Stimulated activated naive B cell treated with anti-CD40 and anti-IgM and Interleukin-4, amounts not matched to agents 10 μg/mL and 1 μg/mL and 100 μg/mL, for 72 hours (primary cell): ENCODE measurements at places on chromosomes 7 and 10.

GRCh38 chr7:128883622-128884448 lies 21.2 kb downstream of the ATP6V1F start:
- peak; percentile 71 for DNase-seq

GRCh38 chr7:98495200-98495955 lies 94.5 kb upstream of the BAIAP2L1 start:
- DNase-seq: no peak

DNA sequence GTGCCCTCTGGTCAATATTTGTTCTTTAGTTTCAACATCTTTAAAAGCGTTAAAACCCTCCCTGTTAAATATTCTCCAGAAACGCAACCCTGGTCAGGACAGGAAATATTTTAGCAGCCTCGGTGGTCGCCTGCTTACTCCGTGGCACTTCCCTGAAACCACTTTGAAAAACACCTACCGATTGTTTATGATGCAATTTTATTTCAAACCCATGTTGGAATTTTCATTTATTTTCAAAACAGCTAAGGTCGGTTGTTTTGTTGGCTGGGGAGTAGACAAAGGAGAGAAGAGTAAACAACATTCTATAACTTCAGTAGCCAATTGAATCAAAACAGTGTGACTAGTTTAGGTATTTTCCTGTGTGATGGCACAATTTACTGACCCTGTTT lies 733 bp upstream of the RBP4 start:
- no peak for DNase-seq

DNA sequence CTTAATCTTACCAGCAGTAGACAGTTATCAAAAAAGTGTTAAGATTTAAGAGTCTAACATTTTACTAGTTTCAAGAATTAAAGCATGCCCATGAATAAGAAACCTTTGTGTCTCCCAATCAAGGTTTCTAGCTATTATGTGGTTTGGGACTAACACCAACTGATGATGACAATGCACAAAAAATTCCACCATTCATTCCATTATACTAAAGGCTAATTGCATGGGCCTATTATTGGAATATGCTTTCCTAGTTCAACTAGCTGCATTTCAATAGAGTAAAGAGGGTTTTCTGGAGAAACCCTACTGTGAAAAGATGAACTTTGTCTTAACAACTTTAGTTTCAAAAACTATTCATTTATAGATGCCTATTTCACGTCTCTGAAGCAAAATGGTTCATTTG lies 44.6 kb downstream of the UBE2H start:
- no peak for DNase-seq

DNA sequence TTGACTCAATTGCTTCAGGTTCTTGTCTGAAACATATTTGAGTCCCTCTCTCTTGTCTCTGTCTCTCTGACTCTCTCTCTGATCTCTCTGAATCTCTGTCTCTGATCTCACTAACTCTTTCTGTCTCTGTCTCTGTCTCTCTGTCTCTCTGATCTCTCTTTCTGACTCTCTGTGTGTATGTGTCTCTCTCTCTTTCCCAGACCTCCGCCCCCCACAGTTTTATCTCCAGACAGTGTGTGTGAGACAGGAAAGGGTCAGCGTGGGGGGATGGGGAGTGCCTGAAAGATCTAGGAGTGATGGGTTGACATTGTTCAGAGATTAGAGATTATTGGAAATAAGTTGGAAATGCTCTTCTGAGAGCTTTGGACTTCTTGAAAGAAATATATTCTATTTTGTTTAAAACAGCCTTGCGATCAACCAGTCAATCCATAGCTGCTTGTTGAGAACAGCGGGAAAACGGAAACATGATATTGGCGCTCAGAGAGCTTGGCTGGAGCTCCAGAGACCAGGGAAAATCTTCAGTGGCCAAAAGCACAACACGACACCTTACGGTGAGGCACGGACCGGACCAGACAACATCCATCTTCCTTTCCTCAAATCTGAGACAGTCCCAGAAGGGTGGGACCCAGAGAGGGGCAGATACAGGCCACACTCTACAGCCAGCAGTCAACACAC lies 35.5 kb downstream of the CALML3 start:
- DNase-seq: no peak

GRCh38 chr10:11810313-11810766 lies 12.8 kb upstream of the PROSER2 start:
- DNase-seq: no peak

DNA sequence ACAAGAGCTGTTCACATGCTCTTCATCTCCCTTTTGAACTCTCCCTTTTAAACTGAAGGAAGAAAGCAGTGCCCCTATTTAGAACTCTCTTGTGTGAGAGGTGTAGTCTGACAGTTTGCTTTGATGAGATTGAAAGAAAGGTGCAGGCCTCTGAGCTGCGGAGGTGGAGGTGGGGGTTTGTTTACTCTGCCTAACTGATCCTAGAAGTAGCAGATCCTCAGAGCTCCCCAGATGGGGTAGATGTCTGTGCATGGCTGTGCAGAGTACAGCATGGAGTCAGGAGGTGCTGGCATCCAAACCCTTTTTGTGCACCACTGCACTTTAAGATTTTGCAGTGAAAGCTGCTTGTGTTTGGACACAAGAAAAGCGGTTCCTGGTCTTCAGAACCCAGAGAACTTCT lies 58.3 kb downstream of the MINDY4 start:
- DNase-seq: no peak

DNA sequence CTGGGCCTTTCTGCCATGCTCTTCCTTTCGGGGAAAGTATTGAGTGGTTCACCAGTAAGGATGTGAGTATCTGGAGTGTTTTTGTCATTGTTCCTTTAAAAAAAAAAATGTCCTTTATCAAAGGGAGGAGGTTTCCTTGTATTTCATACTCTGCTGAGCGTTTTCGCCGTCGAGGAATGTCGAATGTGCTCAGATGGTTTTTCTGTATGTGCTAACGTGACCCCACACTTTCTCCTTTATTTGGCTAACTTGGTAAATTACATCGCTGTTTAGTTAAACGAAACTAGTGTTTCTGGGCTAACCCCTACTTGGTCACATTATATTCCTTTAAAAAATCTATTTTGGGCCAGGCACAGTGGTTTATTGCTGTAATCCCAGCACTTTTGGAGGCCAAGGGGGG lies 45.9 kb downstream of the INPP5A start:
- DNase-seq: no peak

DNA sequence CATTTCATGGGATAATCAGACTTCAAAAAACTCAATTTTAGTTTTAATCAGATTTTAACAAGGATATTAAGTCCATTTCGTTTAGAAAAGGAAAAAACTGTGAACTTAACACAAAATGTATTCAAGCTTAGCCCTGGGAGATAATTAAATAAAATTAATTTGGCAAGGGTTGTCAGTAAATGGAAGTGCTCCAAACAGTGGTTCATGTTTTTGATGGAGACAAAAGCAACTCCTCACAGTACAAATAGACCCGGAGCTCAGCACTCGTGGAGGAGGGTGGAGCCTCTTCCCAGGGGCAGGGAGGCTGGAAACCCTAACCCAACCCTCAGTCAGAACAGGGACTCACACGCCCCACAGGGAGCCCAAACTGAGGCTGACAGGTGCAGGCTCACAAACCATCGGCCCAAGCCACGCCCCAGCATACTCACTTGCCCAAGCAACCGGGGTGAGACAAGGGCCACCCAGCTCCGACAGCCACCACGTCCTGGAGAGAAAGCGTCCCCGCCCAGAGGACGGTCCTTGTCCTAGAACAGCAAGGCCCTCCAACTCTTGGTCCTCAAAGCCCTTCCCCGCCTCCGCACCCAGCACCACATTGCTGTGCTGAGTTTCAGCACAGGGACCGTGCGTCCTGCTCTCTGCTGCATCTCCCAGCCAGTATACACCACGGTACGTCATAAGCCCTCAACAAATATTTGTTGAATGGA lies 39.8 kb downstream of the MAD1L1 start:
- DNase-seq: no peak

GRCh38 chr7:112334366-112334765 lies 115.9 kb upstream of the IFRD1 start:
- DNase-seq: no peak

- no peak for DNase-seq
Measured at GRCh38 chr10:126126023-126126422, 229.7 kb downstream of the FANK1 start.

DNA sequence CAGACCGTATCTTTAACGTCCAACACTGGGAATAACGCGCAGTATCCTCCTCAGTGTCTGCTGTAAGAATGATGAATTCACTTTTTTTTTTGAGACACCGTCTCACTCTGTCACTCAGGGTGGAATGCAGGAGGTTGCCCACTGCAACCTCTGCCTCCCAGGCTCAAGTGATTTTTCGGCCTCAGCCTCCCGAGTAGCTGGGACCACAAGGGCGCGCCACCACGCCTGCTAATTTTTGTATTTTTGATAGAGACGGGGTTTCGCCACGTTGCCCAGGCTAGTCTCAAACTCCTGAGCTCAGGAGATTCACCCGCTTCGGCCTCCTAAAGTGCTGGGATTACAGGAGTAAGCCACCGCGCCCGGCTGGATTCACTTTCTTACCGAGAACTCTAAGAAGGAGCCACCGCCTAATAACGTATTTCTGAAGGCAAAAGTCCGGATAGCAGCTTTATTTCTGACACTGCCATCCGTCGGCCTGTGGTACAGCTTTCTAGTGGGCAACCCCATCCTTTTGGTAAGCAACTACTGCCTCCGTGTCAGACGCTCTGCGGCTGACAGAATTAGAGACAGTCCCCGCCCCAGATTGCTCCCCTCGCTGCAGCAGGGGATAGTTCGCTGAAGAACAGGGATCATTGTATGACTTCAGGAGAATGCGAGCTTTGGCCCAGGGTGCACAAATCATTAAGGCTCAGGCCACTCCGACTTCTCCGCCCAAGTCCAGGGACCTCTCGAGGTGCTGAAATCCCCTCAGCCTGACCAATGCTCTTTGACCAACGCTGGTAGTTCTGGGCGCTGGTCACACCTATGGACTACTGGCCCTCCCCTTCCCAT lies 662 bp downstream of the POLR3A start:
- no peak for DNase-seq

- DNase-seq: no peak
Measured at GRCh38 chr10:33249659-33250345, 84.7 kb downstream of the NRP1 start.

DNA sequence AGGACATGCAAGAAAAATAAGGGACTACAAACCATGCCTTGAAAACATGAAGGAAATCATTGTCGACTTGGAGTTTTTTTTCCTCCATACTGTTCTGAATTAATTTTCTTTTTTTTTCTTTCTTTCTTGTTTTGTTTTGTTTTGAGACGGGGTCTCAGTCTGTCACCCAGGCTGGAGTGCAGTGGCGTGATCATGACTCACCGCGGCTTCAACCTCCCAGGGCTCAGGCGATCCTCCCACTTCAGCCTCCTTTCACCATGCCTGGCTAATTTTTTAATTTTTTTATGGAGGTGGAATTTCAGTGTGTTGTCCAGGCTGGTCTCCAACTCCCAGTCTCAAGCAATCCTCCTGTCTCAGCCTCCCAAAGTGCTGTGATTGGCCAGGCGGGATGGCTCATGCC lies 11.6 kb downstream of the UCMA start:
- DNase-seq: no peak

DNA sequence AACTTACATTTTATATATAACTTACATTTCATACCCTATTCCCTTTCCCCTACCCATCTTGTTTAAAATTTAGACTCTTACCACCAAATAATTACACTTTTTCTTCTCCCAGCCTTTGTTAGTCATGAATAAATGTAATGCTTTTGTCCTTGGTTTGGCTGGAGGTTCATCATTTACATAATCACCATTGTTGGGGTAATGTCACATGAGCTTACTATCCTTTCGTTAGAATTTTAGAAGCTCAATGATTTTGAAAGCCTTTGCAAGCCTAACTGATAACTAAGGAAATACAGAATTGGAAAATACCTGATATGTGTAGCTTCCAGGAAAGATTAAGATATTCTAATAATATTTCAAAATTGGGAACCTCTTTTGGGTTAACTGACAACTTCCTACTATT lies 171.7 kb downstream of the PLXDC2 start:
- no peak for DNase-seq

DNA sequence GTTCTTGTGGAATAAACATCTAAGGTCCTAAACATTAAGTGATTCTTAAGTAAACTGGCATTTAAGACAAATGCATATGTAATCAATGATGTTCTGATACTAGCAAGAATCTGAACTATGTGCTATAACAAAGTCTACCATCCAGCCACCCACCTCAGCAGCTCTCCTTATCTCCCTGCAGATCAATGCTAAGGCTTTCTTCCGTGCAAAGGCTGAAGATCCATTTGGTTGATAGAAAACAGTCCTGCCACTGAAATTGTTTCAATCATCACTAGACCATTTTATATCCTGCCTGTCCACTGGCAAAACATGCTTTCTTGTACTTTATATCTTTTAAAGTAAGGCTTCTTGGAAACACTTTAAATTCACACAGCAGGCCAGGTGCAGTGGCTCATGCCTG lies 6.3 kb upstream of the SMKR1 start:
- DNase-seq: no peak

DNA sequence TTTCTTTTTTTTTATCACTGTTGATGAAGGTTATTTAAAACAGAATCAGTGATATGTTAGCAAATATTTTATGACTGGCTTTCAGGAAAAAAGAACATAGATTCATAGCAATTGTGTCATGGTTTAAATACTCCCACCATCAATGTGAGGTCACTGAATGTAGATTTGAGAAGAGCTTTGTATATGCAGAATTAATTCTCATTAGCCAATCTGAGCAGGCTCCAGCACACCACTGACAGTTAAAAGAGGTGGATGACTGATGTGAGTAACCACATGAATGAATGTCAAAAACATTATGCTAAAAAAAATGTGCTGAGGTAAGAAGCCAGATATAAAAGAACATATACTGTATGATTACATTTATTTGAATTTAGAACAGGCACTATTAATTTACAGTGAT lies 174.8 kb upstream of the KAT6B start:
- no peak for DNase-seq

DNA sequence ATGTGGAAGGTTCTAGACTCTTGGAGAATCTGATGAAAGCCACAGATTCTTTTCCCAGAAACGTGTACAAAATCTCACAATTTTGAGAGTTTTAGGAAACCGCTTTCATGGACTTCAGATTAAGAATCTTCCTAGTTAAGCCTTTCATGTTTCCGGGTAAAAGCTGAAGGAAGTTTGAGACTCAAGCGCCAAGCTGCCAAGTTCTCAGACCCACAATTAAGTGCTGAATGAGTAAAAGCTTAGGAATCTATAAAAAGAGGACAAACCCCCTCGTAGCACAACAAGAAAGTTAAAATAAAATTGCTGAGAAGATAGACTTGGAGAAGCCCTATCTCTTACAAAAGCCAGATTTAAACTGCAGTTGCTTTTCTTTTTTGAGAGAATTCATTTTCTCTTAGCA lies 99.6 kb downstream of the ST8SIA6 start:
- DNase-seq: no peak

DNA sequence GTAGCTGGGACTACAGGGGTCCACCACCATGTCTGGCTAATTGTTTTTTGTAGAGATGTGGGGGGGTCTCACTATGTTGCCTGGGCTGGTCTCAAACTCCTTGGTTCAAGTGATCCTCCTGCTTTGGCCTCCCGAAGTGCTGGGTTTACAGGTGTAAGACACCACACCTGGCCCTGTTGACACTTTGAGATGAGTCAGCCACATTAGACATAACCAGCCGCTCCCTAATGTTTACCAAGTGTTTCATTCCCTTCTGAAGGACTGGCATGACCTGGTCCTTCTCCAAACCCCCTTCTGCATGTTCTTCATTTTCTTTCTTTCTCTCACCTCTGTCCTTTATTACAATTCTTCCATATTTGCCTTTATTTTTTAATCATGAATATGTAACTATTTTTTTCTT lies 67.8 kb downstream of the TAF3 start:
- no peak for DNase-seq
